ENCODE measurements at places on chromosomes 6 and 20.

- DNase-seq, result no peak
Observed at GRCh38 chr6:56091159-56091869, 156.1 kb downstream of the COL21A1 start.

- no peak for DNase-seq
Observed at GRCh38 chr6:112665815-112666214, 318.7 kb downstream of the RFPL4B start.

GRCh38 chr20:40319741-40320516 lies 369.1 kb downstream of the MAFB start:
- no peak for DNase-seq

DNA sequence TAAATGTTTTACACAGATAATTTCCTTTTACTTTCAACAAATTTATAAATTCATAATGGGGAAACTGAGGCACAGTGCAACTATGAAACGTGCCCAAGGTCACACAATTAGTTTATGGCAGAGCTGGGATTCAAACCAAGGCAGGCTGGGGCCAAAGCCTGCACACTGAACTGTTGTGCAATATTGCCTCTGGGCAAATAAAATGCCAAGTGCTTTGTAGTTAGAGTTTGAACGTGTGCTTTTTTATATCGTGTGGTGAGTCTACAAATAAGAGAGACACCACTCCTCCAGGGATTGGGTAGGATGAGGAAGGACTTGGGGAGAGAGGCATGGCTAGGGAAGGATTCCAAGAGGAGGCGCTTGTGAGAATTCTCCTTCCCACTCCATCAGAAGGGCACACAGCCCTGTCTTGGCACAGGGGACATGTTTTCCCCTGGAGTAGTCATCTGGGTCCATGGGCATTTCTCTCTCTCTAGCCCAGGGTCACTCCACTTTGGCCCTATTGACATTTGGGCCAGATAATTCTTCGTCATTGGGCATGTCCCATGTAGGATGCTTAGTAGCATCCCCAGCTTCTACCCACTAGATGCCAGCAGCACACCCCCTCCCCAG lies 2.8 kb upstream of the CDH22 start:
- no peak for DNase-seq

- no peak for DNase-seq
Observed at GRCh38 chr20:38973645-38974044, 11.5 kb downstream of the DHX35 start.

- DNase-seq, result no peak
Observed at GRCh38 chr6:146543940-146544615, 445 bp downstream of the RAB32 start.

DNA sequence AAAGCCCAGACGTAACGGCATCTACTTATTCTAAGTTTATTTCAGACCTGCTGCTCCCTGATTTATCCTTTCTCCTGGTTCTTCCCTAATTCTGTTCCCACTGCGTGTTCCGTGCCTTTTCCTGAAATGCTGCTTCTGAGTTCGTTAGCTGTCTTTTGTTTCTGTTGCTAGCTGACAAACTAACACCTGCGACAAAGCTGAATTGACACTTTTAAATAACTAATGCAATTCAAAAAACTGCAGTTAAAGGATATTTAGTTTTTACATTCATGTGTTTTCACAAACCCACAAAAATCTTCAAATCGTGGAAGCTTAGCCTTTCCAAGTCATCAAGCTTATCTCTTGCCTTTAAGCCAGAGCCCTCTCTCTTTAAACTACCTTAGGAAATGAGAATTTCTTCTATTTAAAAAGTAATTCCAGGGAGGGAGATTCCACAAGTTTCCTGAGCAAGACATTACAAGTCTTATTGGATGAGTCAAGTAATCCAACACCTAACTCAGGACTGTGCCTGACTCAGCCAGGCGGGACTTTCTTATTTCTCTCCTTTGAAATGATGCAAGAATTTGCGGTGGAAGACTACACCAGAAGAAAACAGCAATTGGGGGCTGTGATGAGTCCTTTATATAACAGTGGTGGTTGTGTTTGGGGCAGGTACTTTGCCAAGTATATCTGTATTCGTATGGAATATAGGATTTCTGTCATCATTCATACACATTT lies 6.3 kb downstream of the ADTRP start:
- no peak for DNase-seq

DNA sequence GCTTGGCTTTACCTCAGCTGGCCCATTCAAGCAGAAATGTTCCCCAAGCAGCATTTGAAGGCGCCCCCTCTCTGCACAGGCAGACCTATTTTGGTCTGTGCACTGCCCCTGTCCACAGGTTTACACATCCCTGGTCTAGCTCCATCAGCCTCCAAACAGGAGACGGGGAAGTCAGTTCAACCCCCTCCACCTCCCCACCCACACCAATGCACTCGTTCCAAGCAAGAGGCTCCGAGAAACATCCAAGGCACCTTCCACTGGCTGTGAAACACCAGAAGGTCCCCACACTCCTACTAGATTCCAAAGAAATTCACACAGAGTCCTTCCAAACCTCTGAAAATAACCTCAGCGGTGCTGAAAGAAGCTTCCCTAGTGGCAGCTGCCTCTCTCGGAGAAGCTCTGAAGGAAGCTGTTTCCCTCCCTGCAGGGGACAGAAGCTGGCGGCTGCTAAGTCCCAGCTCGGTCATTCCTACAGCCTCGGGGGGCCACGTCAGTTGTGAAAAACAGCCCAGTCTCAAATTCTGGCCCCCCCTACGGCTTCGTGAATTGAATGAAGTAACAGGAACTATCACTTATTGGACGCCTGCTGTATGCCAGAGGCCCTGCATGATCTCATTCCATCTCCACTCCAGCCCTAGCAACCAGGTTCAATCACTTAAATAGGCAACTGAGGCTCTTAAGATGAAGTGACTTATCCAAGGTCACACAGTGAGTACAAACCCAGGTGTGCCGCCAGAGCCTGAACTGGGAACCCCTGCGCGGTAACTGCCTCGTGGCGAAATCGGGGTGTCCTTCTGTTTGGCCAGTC lies 815 bp downstream of the SPATA2 start:
- DNase-seq, result no peak

DNA sequence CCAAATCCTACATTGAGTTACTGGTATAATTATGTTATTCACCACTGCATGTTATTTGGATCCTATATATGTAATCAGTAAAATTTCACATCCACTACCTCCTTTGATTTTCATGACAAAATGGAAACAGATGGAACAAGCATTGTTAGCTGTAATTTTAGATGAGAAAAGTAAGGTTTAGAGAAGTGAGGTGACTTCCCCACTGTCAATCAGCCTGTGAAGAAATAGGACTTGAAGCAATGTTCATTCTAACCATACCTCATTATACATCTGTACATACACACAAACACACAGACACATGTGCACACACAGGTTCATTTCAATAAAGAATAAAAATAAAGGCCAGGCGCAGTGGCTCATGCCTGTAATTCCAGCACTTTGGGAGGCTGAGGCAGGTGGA lies 23.7 kb upstream of the QKI start:
- no peak for DNase-seq

DNA sequence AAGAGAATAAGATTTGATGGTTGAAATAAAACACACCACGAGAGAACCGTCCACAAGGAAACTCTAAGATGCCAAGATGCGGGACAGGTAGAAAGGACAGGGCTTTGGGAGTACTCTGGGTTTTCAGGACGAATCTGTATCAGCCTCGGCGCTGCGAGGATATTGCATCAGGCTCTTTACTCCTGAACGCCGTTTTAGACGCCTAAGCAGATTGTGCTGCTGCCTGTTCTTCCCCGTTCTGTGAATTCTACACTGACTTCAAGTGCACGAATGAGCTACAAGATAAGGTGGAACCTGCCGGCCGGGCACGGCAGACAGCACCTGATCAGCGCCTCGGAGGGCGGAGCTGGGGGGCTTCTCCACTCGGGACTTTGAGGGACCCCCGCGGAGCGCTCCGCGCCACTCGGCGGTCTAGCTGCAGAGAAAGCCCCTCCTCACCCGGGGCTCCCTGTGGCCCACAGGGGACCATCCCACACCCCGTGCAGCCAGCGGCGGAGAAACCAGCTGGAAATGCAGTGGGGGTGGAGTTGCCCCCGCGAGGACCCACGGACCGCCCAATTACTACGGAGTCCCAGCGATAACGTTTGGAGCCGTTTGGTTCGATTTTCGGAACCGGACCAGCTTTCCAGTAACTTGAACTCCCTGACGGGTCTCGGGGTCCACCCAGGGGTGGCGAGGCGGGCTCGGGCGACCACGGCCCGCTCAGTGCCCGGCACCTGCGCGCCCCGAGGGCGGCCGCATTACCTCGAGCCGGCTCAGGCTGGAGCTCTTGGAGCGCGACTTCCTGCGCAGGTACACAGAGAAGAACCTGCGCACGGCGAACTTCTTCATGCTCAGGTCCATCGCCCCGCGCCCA lies 646 bp downstream of the RPS6KA2 start:
- no peak for DNase-seq

GRCh38 chr6:85343428-85343827 lies 106.5 kb upstream of the NT5E start:
- no peak for DNase-seq

GRCh38 chr20:60648556-60648955 lies 603.5 kb upstream of the CDH4 start:
- DNase-seq, result no peak

DNA sequence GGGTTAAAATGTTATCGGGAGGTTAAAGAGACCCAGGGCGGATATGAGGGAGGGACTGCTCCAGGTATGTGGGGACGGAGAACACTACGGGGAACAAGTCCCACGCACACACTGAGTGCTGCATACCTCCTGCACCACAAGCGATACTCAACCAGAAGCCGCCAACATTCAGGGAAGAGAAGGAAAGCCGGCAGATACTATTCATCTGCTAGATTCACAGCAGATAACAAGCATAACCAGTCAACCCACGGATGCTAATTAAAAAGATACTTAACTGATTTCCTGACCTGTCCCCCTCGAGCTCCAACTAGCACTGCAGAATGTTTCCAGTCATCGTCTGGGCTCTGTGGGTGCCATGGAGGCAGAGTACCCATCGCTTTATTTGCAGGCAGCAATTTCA lies 45.1 kb upstream of the RPS6KA2 start:
- no peak for DNase-seq

DNA sequence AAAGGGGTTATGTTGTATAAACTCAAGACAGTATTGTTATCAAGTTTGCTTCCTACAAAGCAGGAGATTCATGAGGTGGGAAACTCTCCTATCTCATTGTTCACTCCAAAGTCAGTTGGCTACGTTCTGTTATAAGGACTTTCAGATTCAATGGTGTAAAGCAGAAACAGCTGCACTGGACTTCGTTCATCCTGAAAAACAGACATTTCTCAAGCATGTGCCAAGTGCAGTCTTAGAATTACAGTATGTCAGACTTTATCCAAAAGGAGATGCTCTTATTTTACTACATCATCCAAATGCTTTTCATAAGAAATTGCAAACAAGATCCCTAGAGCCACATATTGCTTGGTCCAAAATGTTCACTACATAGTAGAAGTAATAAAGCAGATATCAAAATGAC lies 14.9 kb downstream of the COL21A1 start:
- no peak for DNase-seq

GRCh38 chr6:136095986-136096385 lies 154.1 kb downstream of the MTFR2 start:
- DNase-seq, result no peak

DNA sequence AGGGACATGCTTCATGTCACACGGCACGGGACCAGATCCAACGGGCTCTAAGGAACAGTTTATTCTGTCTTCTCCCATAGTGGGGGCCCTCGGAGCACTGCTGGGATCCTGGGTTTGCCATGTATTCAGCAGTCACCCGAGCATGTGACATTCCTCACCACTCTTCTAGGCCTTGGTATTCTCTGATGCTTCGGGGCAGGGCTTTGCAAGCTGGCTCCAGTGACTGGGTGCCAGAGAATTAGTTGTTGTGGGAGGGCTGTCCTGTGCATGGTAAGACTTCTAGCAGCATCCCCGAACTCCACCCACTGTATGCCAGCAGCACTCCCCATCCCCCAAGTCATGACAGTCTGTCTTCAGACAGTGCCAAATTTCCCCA lies 5.4 kb downstream of the CCN5 start:
- no peak for DNase-seq

GRCh38 chr6:151149793-151150192 lies 90.0 kb upstream of the AKAP12 start:
- no peak for DNase-seq

DNA sequence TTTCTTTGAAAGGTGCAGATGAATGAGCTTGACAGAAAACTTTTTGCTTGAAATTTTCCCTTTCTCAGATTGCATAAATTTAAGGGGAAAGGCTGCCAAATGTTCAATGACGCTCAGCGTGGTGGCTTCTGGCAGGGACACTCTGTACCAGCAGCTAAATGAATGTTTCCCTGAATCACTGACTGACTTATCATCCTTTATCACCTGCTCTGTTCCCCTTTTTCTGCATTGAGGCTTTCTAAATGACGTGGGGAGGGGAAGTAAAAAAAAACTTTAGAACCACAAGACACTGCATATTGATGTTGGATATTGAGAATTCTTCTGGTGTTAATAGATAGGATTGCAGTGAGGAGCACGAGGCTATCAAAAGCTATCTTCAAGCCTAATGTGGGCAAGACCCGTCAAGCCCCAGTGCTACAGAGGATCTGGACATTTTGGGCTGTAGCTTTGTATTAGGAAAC lies 46.9 kb upstream of the ENPP5 start:
- DNase-seq, result no peak

DNA sequence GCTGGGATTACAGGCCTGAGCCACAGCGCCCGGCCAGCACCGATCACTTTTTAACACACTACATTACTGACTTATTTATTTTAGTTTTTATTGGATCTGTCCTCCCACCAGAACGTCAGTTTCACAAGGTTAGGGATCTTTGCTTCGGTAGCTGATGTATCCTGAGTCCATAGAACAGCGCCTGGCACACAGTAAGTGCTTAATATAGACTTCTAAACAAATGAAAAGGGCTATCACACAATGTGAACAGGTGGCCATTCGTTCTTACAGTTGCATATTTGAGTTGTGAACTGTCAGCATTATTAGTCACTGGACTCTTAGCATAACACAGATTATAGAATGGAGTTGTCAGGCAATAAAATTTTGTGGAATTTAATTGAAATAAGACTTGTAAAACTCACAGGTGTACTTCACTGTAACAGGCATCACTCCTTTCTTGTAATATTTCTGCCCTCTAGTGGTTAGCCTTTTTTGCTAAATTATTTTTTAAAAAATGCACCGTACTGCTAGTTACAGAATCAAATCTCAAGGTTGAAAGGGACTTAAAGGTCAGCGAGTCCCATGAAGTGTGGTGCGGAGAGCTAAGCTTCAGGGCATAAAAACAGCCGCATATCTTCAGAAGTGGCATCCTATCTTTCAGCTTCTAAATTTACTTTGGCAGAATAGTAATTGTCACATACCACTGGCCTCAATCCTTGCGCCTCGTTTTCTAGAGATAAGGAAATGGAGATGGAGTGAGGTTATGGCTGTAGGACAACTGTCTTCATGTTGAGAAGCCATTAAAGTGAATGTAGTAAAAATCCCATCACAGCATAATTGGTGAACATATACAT lies 3.4 kb upstream of the TBC1D7 start:
- no peak for DNase-seq

DNA sequence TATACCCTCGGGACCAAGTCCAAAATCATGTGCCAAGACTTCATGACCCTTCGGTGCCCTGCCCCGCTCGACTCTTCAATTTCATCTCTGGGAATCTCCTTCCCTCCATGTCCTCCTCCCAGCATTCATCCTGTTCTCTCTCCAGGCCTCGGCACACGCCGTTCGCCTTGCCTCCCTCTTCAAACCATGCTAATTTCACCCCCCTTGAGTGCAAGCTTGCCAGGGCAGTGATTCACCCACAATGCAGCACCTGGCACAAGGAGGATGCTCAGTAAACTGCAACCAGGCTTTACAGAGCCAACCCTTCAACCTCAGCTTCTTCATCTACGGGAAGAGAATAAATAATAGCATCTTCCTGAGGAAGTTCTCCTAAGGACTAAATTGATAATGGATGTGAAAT lies 4.1 kb downstream of the KCNS1 start:
- no peak for DNase-seq

All from right renal cortex interstitium (tissue), 3 donors.